ENCODE measurements at places on chromosomes 7 and 10.

- peak; percentile 35 for DNase-seq
Observed at GRCh38 chr10:28533571-28534304, 820 bp downstream of the WAC start.

GRCh38 chr10:57846307-57847065, 421.2 kb downstream of the IPMK start:
- no peak for DNase-seq

- no peak for DNase-seq
Observed at GRCh38 chr10:68086910-68087684, 12.0 kb upstream of the HERC4 start.

GRCh38 chr10:107666214-107666613, 501.7 kb upstream of the SORCS1 start:
- DNase-seq = no peak

GRCh38 chr10:49621561-49621960, 7.7 kb downstream of the CHAT start:
- no peak for DNase-seq

DNA sequence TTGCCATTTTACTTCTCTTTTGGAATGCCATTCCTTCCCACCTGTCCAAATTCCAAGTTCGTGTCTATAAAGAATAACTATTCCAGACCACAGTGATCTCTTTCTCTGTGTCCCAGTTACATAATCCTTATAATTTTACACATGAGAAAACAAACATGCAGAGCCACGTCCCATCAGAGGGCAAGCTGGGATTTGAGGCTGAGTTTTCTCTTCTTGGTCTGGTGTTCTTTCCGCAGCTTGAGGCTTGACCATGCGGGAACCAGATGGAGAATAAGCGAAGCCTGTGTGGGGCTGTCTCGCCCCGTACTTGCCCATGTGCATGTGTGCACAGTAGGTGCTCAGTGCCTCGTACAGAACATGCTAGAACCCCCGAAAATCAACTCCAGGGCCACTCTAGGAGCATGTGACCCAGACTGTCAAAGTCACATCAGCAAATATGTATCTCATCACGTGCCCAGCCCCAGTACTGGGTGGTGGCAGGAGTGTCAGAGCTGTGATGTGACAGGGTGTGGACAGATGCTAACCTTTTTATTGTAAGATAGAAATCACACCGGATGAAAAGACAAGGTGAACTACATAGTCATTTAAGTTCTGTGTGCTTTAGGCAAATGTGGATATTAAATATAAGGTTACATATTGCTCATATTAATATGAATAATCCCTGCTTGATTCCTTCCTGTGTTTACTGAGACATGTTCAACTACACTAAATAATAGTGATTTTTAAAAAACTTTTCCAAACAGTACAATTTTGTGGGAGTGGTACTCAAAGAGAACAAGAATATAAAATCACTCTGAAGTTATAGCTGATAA, 3.2 kb downstream of the INSIG1 start:
- DNase-seq = no peak

- no peak for DNase-seq
Observed at GRCh38 chr10:59825932-59826331, 72.7 kb upstream of the MRLN start.

- no peak for DNase-seq
Observed at GRCh38 chr7:77346441-77346840, 69.7 kb downstream of the GSAP start.

- DNase-seq = no peak
Observed at GRCh38 chr7:46744957-46745706, 824.1 kb upstream of the IGFBP3 start.

GRCh38 chr7:111771638-111772037, 209.3 kb upstream of the IMMP2L start:
- DNase-seq = no peak

- DNase-seq = no peak
Observed at GRCh38 chr7:55381696-55382095, 16.6 kb downstream of the LANCL2 start.

GRCh38 chr10:21285742-21286331, 239.6 kb downstream of the SKIDA1 start:
- DNase-seq = no peak

GRCh38 chr7:45711161-45711490, 137.0 kb downstream of the ADCY1 start:
- DNase-seq = no peak

DNA sequence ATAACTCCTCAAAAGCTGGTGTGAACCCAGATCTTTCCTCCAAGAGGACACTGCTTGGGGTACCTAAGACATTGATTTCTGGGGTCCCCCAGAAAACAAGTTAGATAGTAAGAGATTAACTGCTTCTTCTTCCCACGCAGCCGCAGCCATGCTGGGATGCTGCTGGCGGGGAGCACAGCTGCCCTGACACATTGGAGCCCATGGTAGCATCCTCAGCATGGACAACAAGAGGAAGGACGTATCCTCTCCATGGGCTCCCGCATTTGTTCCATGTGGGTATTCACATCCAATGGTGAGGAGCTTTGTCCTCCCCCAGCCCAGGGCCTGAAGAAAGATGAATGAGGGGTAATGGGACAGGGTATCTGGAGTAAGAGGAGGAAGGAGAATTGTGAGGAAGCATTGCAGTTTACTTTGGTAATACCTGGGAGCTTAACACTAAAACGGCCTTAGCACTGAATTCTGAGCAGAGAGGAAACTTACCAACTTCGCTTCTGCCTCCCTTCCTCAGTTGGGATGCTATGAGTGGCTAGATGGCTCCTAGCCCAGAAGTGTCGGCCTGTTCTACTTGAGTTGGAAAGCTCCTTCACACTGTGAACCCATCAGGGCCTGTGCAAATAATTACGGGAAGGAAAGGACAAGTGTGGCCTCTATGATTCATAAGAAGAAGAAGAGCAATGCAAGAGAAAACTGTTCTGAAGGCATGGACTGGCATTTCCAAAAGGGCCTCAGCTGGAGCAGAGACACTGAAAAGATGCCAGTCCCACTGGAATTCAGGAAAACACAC, 43.9 kb downstream of the C10orf120 start:
- DNase-seq = no peak

GRCh38 chr7:5238500-5238899, 44.2 kb upstream of the SLC29A4 start:
- DNase-seq = no peak

Data from stimulated activated CD8-positive, alpha-beta memory T cell treated with anti-CD3 and anti-CD28 coated beads, Interleukin-4, amount 100 ng/mL, for 4 hours (primary cell).